ENCODE measurements at places on chromosomes 2 and 18.

- peak; percentile 92 for DNase-seq
Measured at GRCh38 chr2:136238286-136239078, 120.5 kb upstream of the CXCR4 start.

- no peak for DNase-seq
Measured at GRCh38 chr2:40106061-40106460, 327.0 kb upstream of the THUMPD2 start.

DNA sequence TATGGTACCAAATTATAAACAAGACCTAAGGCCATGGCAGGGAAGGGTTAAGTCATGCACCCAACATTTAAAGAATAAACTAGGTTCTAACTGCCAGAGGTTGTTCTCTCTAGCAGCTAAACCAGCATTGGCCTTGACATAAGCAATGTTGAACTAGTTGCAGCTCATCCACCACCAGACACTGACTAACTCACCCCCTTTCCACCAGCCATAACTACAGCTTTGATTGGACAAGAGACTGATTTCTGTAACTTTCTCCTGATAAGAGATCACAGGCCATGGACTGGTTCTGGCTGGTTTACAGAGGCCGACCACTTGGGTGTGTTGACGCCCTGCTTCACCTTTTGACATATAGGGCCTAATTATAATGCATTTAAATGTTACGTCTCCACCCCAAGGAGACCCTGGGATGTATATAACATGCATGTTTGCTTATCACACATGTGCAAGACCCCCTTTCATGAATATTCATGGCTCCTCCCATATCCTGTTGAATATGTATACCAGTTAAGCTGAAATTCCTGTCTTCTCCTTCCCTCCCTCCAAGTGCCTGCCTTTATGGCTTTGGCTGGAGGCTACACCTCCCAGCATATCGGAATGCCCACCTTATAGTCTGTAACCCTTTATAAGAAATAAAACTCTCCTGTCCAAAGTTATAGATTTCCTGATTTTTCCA, 75.9 kb downstream of the MRPS9 start:
- peak; percentile 4 for DNase-seq

DNA sequence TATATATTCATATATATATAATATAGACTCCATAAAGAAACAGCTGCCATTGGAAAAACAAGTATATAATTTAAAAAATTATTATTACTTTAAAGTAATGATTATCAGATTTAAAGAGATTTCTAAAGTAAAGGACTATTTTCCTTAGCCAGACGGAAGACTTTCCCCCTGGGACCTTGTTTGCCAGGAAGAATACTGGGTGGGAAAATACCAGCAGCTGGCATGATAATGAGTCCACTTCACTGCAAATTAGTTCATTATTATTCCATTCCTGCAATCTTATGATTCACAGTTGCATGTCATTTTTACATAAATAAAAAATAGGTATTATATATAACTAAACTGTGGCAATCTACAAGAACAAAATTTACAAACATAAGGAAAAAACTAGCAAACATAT, 339.8 kb upstream of the CDH7 start:
- DNase-seq = no peak

DNA sequence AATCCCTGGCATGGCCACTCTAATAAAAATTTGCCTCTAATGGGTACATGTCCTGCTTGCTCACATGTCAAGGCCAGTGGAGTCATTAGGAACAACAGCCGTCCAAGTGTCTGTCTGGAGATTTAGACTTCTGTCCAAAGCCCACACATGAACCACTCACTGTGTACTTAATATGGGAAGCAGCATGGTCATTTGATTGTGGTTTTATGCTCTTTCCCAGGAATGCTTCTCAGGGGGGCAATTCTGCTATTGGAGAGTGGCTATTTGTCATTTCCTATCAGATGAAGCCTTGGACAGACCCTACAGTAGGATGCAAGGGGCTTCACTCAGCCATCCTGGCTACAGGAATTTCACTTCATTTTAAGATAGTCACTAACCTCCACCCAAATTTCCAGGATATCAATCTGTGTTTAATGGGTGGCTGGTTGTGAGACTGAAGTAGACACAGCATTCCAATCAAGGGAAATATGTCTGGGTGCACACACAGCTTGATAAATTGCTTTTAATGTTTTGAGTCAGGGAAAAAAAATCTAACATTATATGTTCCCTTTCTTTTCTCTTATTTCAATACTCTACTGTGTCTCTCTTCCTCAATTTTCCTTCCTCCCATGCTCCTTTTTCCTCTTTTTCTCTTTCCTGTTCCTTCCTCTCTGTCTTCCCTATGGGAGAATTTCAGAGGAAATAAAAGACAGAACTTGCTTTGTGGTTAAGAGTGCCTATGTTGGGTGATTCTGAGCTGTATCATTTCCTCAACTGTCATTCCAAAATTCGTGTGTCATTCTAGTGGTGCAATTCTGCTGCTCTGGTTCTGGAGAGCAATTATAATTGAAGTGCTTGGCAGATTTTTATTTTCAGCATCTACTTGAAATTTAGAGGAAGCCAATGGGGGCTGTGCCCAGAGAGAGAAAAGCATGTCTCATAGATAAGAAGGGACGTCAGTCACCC, 320.1 kb downstream of the OSR1 start:
- DNase-seq = no peak

DNA sequence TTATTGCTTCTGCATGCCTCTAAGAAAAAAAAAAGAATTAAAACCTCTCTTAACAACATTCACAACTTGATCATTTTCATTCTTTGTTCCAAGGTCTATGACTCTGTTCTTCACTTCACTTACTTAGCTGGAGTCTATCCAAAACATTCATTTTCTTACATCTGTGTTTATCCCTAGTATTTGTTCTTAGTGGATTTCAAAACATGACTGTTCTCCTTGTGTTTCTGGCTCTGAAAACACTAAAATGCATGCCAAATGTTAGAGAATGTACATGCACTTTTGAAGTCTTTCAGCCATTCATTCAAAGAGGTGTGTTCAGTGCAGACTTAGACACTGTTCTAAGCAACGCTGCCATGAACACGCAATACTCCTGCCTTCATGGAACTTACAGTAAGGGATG, 138.8 kb downstream of the CNTNAP5 start:
- DNase-seq = no peak

- no peak for DNase-seq
Measured at GRCh38 chr2:134406736-134407135, 152.9 kb downstream of the MGAT5 start.

- DNase-seq = no peak
Measured at GRCh38 chr18:44816477-44816876, 135.8 kb downstream of the SETBP1 start.

DNA sequence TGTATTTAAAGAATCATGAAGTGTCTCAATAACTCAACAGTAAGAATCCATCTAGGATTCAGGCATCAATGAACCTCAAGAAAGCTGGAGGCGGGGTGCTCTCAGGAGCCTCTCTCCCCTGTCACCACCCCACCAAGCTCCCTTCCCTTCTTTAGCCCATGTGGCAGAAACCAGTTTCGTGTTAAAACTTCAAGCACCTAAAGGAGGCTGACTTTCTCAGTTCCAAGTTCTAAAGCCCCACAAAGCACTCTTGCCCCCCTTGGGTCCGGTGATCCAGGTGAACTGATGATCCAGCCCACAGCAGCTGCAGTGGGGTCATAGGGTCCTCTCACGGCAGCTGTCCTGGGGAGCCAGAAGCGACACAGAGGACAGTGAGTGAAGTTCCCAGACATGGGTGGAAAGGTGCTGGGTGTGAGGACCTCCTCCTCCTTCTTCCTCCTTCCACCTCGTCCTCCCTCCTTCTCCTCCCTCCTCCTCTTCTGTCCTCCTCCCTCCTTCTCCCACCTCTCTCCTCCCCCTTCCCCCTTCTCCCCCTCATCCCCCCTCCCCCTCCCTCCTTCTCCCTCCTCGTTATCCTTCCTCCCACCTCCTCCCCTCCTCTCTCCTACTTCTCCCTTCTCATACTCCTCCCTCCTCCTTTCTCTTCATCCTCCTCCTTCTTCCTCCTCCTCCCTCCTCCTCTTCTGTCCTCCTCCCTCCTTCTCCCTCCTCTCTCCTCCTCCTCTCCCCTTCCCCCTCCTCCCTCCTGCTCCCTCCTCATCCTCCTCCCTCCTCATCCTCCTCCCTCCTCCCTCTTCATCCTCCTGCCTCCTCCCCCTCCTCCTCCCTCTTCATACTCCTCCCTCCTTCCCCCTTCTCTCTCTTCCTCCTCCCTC, 192.4 kb upstream of the AGAP1 start:
- no peak for DNase-seq

DNA sequence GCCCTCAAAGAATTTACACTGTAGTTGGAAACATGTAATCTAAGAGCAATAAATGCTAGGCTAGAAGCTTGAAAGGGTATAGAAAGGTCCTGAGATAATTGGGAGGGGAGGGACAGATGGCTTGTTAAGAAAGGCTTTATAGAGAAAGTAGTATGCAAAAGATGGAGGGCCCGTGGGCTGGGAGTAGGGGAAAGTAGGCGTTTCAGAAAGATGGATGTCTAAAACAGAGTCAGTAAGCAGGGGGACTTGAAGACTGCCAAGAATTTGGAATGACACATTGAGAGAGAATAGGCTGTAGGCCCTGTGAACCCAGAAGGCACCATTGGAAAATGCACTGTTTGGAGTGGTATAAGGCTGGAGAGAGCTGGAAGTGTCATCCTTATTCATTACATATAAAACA, 822 bp downstream of the PSMG2 start:
- DNase-seq = peak; percentile 5

DNA sequence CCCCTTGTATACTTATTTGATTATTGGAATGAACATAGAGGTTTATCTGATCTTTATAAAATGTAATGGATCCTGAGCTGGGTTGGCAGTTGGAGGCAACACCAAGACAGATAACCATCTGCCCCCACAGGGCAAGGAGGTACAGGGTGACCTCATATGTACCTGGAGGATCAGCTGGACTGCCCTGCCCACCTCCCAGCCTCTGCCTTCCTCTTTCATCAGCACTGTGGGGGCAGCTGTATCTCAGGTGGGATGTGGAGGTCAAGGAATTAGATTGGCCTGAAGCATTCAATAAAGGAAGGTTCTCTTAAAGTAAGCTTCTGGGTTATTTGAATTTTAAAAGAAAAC, 92.6 kb downstream of the LYPD6 start:
- DNase-seq = no peak

DNA sequence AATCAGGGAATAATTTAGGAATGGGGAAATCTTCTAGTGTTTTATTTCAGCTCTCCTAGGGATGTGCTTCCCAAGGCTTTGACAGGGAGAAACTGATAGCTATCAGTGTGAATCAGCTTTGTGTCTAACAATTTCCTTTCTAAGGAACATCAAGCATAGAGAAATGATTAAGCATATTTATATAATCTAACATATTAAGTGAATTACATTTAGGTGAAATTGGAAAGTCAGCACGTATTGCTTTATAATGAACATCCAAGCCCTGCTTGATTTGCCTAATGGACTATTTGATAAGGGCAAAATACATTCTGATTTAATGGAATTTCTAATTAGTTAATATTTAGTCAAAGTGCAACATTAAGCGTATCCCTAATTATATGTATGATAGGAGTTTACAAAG, 19.5 kb upstream of the TSPYL6 start:
- no peak for DNase-seq

DNA sequence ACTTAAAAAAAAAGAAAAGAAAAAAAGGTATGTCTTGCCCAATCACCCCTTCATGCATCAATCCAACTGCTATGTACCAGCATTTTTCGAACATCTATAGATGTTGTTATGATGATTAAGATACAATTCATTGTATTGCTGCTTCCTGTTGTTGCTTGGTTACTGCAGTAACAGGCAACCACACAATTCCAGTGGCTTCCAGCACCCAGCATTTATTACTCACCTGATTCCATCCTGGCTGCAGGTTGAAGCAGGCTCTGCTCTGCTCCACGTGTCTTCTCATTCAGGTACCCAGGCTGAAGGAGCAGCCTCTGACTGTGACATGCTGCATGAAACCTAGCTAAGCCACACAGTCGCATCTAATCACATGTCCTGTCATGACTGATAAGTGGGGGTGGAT, 196.9 kb downstream of the INO80D start:
- DNase-seq = no peak

- peak; percentile 21 for DNase-seq
Measured at GRCh38 chr2:67825476-67825875, 237.3 kb downstream of the C1D start.

DNA sequence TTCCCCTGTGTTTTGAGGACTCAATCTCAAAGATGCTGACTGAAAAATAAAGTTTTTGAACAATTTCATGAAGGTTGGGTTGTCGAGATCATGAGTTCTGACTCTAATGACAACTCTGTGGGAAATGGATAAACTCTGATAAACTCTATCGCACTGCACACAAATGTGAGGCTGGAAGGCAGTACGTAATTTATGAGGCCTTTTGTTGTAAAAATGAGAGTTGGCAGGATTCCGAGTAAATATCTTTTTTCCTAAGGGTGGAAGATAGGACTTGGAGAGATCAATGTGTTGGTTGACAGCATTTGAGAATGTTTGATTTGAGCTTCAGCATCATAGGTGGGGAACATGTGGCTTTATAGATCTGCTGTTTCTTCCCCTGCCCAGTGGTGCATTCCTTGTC, 90.4 kb downstream of the SPTBN1 start:
- no peak for DNase-seq

GRCh38 chr2:143690235-143690634, 561.0 kb downstream of the ARHGAP15 start:
- DNase-seq = no peak

DNA sequence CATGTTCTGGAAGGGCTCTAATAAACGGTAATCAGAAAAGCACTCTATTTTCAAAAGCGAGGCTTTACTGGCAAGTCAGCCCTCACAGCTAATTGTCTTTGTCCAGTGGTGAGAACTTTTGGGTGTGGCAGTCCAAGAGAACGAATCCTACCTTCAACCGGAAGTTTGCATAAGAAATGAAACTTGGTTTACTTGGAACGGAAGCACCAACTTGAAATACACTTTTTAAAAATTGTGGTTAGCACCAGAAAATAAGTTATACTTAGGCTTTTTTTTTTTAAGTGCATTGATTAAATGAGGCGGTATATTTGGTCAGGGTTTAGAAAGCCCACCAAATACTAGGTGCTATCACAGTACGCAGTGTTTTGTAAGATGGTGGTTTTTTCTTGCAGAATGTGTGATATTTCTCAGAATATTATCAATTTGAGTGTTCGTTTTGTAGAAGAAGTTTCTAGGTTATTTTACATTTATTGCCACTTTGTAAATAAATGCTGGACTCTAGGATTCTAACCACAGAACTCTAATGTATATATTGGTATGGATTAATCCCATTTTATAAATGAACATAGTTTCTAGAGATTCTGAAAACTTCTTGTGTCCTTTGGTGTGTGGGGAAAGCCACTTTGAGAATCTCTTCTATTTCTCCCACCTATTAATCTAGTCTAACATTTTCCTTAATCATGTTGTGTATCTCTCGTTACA, 1.2 kb downstream of the MYL12A start:
- peak; percentile 53 for DNase-seq

DNA sequence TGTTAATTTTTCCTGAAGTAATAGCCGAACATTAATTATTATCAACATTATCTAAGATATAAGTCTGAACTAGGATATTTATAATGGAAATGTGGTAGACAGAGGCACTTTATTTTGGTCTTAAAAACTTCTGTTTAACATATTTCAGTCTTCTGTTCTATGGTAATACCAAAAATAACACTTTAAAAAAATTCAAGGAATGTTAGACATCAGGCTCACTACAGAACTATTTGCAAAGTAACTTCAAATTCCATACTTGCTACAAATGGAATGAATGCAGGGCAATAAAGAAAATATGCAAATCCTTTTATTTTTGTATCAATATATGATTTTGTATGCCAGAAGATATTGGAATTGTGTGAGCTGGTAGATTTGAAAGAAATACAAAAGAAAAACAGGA, 345.5 kb upstream of the DSEL start:
- DNase-seq = no peak
